Fibroblast of lung (primary cell): ENCODE measurements at places on chromosomes 4 and X. TPM values are rescaled to one million over a fixed set of nuclear protein-coding genes. Genes with fewer than 3 reads are reported as not detected.

Gene DTHD1
- not detected in 2 replicates for total RNA-seq

Gene TMPRSS11E
- not detected in 2 replicates for total RNA-seq

Gene EGF
- 0.26 and 0.83 TPM in 2 replicates for total RNA-seq

Gene NSG1
- total RNA-seq, result under 0.01 and 0.17 TPM in 2 replicates

Gene MAGEA8
- total RNA-seq, result not detected in 2 replicates

Gene SOD3
- total RNA-seq, result 16.7 and 34.8 TPM in 2 replicates

Gene DDIT4L
- total RNA-seq, result 3.3 and 6.4 TPM in 2 replicates

Gene TLR7
- total RNA-seq, result not detected in 2 replicates

Gene DCAF12L1
- not detected in 2 replicates for total RNA-seq

Gene OPHN1
- total RNA-seq, result 8.3 and 8.5 TPM in 2 replicates
